ENCODE measurements at places on chromosomes 4 and X.

DNA sequence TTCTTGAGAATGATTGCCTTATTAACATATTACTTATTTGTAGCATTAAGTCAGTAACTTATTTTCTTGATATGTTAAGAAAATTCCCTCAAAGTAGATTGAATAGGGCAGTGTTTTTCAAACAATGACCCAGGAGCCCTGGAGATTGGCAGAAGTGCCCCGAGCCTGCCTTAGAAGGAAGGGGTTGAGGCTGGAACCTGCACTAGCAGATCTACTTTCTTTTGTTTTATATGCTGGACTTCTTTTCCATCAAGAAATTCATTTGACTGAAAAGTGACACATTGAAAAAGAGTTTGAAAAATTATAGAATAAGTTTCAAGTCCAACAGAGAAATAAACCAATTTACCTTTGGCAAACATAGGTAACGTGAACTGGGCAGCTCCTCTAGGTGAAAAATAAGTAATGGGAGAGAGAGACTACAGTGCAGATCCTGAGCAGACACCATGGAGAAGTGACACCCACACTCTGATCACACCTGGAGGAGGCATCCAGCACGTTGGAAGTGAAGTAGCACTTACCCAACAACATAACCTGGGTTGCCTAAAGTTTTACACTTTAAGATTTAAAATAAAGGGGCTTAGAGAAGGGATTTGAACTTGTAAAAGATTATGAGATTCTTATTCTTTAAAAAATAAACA, 18.6 kb downstream of the ARSJ start:
- DNase-seq: no peak

DNA sequence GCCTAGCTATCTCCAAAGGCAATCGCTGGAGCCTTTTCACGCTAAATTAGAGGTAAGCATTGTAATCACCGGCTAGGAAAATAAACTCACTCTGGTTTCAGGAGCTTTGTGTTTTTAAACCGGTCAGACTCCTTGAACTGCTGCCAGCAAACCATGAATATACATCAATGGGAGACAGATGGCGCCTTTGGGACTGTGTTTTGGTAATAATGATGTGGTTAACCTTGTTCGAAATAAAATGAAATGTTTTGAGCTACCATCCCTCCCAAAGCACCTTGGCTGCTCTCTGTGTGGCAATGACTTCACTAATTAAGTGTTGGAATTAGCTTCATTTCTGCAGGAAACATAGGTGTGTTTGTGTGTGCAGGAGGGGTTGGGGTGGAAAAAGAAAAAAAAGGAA, 65.3 kb downstream of the CLNK start:
- no peak for DNase-seq

DNA sequence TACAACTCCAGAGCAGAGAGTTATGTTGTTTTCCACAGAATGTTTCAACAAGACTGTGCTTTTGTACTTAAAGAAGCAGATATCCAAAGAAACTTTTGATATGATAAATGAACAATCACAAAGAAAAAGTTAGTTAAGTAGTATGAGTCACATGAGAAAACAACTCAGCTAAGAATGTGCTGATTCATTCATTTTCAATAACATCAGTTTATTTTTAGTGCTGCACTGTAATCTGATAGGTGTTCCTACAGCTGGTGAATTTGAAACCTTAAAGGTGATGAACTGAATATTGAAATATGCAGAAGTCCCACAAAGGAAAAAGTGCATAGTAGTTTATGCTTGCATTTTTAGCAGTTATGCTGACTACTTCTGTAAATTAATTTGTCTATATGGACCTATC, 180.3 kb upstream of the TENM3 start:
- DNase-seq: peak; percentile 67

DNA sequence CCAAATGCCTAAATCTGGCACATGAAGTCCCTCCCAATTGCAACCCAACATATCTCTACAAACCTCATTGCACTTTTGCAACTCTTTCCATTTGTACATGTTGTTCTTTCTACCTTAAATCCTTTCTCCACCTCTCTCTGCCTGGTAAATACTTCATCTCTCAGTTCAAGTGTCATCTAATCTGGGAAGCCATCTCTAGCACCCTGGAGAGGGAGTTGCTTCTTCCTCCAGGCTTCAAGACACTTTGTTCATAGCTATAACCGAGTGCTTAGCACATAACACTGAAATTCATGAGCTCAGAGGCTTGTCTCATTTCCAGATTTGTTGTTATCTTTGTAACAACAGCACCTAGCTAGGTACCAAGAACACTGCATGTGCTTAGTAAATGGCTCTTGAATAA, 114.8 kb upstream of the NAP1L5 start:
- DNase-seq: no peak

DNA sequence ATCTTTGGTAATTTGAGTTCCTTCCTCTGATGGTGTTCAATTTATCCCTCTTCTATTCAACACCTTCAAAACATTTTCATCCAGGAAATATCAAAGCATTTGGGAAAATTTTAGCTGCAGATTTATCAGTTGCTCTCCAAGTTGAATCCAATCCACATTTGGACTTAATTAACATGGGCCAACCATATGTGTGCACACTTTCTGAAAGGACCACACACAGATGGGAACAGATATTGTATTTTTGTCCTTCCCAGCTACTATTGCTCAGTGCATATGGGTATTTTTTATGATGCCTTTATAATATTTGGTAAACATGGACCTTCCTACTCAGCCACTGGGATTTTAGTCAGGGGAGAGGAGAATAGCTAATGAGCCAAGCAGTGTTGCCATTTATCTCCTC, 65.2 kb downstream of the GLRA2 start:
- no peak for DNase-seq

- DNase-seq: no peak
Measured at GRCh38 chr4:152172146-152172545, 363.7 kb downstream of the FBXW7 start.

GRCh38 chr4:40576651-40577480, 52.8 kb downstream of the RBM47 start:
- peak; percentile 51 for DNase-seq

GRCh38 chr4:28373601-28374000, 1513.0 kb downstream of the STIM2 start:
- peak; percentile 15 for DNase-seq

GRCh38 chrX:140525448-140525847, 20.6 kb upstream of the SOX3 start:
- DNase-seq: peak; percentile 49

- DNase-seq: no peak
Measured at GRCh38 chr4:146238107-146238506, 23.8 kb downstream of the REELD1 start.

GRCh38 chrX:148804579-148805355, 304.4 kb downstream of the AFF2 start:
- DNase-seq: no peak

DNA sequence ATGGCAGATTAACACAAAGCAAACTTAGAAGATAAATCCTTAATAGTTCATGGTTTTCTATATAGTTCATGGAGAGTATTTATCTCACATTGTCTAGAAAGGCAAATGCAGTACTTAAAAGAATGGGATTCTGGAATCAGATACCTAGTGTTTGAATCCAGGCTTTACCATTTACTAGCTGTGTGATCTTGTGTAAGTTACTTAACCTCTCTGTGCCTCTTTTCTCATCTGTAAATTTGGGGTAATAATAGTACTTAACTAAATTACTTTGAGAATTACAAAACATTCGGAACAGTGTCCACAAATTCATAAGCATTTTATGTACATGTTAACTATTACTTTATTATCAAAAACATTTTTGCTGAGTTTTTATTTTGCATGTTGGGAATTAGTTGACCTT, 15.8 kb downstream of the MAGEB1 start:
- DNase-seq: no peak

DNA sequence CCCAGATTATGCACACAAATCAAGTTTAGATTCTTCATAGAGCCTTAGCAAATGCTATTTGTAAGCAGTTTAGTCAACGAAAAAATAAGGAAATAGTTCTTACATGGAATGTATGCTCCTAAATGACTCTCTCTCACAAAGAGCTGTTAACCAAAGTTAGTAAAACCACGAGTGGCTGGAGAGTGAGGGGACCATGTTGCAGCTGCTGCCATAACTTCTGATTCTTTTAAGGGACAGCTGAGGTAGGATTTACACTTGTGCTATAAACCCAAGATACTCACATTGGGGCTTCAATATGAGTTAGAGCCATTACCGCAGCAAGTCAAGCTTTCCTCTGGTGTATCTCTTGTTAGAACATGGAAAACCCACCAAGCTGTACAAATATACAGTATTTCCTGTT, 2.7 kb downstream of the DOCK11 start:
- no peak for DNase-seq

DNA sequence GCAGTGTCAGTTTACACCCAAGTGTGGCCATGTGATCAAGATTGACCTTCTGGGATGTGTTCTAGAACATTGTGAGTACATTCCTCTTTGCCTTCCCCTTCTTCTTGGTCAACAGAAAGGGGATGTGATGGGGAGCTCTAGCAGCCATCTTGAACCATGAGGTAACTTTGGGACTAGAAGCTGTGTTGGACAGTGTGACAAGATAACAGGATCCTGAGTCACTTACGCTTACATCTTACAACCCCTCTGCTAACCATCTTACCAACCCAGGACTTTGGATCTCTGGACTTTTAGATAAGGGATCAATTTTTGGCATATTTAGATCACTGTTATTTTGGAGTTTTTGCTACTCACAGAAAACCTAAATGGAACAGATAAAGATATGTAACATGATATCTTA, 625.6 kb downstream of the BCOR start:
- no peak for DNase-seq

DNA sequence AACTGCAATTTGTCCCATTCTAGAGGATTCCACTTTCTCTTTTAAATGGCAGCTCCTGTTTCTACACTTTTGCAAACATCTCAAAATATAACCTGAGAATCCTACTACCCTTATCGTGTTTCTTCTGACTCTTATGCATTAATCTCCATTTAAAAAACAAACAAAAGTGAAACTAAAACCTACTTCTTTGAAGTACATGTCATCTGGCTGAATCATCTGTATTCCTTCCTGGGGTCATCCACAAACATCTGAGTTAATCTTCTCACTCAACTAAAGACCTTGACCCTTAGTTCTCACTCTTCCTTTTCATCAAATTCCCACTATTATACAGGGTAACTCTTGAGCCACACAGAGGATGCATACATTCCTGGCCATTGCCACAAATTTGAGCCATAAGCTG, 584.8 kb downstream of the PPARGC1A start:
- no peak for DNase-seq

DNA sequence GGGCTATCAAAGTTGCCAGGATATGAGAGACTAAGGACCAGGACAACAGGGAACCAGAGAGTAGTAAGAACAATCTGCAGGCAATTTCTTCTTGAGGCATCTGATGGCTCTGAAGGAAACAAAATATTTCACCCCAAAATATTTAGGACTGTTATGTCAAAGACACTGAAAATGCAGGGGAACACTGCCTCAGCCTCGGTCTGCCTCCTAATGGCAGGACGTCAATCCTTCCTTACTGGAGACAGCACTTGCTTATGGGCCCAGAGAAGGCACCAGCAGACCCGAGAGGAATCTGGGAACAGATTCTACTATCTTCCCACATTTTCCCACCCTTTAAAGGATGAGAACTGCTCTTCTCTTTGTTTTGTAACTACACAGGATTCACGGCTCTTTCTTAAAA, 23.3 kb downstream of the RNF150 start:
- DNase-seq: no peak

GRCh38 chr4:155530857-155531256, 135.8 kb upstream of the GUCY1A1 start:
- no peak for DNase-seq

DNA sequence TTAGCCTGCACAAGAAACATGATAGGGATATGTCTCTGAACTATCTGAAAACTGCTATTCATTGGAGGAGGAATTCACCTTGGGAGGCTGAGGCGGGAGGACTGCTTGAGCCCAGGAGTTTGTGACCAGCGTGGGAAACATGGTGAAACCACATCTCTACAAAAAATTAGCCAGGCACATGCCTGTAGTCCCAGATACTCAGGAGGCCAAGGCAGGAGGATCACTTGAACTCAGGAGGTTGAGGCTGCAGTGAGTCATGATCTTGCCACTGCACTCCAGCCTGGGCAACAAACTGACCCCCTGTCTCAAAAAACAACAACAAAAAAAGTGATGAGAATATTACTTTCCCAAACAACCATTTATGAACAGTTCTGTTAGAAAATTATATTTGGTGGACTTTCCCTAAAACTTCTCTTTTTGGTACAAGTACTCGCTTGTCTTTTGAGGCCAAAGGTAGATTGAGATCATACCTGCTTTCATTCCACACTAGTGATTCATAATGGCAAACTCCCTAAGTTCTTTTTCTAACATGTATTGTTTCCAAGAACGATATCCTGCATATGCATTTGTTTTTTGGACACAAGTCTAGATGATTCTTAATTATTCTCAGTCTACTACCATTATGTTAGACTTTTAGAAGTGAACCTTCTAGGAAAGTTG, 33.4 kb downstream of the METTL14 start:
- no peak for DNase-seq

GRCh38 chr4:37615059-37615719, 71.0 kb downstream of the RELL1 start:
- no peak for DNase-seq

GRCh38 chr4:20109391-20109790, 142.3 kb upstream of the SLIT2 start:
- no peak for DNase-seq

- no peak for DNase-seq
Measured at GRCh38 chr4:95602872-95603271, 54.1 kb upstream of the UNC5C start.

DNA sequence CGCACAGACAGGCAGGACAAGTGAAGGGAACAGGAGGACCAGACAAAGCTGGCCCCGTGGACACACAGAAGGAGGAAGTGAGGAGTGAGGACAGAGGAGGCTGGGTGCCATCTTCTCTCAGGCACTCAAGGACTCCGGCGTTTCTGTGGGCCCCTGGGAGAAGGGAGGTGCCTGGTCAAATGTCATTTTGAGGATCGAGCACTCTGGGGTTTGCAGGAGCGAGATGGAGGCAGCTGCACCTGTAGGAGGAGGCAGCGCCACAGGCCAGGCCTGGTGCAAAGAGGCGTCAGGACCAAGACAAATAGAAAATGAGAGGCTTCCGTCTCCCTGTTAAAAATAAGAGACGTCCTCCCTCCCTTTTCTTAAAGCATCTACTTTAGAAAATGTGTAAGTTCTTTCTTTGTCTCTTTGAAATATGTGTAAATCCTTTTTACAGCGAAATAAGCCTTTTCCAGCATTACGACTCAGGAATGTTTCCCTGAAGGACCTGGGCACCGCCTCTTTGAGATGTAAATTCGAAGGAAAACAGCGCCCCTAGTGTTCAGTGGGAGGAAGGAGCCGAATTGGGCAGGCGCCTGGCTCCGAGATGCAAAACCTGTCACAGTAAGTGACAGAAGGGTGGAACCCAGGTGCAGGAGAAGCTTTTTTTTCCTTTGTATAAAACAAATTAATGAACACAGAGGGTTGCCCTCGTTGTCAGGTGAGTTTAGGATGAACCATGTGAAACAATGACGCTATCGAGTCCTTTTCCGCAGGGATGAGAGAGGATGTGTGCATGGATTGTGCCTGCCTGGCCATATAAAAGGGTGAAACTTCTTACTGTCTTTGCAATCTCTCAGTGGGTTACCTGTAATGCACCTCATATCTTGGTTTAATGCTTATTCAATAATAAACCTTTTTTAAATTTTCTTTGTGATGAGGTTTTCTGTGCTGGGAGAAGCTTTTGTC, 1.4 kb upstream of the C4orf50 start:
- peak; percentile 5 for DNase-seq

- DNase-seq: no peak
Measured at GRCh38 chr4:76532805-76533204, 97.8 kb downstream of the SHROOM3 start.

GRCh38 chr4:109665783-109666485, 37.3 kb downstream of the CASP6 start:
- no peak for DNase-seq

All from fibroblast of skin of left quadriceps (primary cell).